ENCODE measurements at places on chromosomes 12 and 14. TPM values are rescaled to one million over a fixed set of nuclear protein-coding genes. Genes with fewer than 3 reads are reported as not detected.

The IL31 gene
- total RNA-seq, result not detected

The ADAM21 gene
- not detected for total RNA-seq

The GLIPR1L1 gene
- total RNA-seq, result not detected

The PROX2 gene
- not detected for total RNA-seq

The CHGA gene
- total RNA-seq, result 12.7 TPM

DNA sequence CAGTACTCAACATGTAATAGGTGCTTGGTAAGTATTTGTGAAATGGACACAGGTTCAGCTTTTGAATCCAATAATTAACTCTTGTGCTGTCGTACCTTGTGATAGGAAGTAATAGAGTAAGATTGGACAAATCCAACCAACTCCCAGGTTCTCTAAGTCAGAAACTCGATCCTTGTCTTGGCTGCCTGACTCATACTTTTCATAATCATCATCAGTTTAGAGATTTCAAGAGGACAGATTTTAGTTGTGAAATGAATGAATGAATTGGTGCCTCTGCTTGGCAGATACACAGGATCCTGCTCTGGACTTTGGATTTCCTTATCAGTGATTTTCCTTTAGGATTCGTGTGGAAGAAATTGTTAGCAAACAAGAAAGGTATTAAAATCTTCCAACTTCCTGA is 1145.2 kb downstream of the AACS start:
- DNase-seq, result no peak

- DNase-seq, result no peak
Measured at GRCh38 chr14:32656601-32657000, 282.1 kb upstream of the NPAS3 start.

DNA sequence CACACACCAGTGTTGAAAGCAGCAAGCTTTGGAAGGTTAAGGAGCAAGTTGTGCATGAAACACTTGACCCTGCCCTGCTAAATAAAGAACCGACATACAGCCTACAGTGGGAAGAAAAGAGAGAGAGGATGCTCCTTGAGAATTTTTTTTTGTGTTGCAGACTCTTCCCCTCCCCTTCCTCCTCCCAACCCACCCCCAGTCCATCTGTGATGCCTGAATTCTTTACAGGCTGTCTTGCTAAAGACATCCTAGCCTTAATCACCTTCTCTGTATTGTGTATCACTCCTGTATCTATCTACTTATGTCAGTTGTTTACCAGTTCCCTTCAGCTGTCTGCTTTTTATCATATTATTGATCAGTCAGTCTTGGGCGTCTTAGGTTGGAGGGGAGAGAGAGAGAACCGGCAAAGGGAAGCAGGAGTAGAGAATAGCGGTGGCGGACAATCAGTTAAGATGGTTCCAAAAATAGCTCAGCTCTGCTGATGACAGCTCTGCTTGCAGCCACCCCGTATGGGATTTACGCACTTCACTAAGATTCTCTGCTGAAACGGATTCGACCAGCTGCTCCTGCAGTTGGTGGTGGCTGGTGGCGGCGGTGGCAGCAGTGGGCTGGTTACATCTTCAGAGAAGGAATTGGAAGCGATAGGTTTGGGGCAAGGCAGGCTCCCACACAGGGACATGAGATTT is 664.7 kb downstream of the NRXN3 start:
- no peak for DNase-seq

DNA sequence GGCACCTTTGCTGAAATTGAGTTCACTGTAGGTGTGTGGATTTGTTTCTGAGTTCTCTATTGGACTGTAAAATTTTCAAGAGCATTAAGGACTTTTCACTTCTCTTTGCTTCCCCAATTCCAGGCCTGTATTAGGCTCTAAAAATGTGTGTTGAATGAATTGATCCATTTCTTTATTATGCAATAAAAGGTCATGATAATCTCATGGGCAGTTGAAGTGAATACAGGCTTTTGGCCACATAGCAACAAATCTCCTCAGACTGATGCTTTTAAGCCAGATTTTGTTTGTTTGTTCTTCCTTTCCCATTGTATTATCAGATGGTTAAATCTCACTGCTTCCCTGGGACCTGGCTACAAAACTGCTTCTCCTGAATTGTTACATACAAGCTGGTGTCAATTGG is 258.0 kb upstream of the FAR2 start:
- no peak for DNase-seq

DNA sequence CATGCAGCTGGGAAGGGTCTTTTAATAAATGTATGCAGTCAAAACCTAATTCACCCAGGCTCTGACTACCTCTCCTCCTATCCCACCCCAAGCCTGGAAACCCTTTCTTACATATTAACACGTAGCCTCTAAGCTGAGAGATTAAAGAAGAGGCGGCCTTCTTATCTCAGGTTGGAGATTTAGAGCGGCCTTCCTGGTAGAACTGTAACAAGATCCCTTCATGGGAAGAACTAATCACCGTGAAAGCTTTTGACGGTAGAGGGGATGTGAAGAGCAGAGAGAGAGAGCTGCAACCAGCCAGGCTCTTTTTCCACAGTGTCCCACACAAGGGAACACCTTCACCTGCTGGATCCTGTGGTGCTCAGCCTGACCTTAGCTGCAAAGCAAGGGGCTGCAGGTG is 367.4 kb downstream of the MED13L start:
- DNase-seq, result no peak

Data from A673 (cell line).